Right atrium auricular region (tissue), 2 donors: ENCODE measurements at places on chromosomes 13 and 19.

GRCh38 chr19:33375837-33376159, 2.3 kb downstream of the CEBPG start:
- no peak for DNase-seq

GRCh38 chr19:30273184-30273583, 99.0 kb upstream of the ZNF536 start:
- DNase-seq, result no peak

- peak; percentile 81 for DNase-seq
Measured at GRCh38 chr19:5987077-5987818, 9.3 kb upstream of the RANBP3 start.

DNA sequence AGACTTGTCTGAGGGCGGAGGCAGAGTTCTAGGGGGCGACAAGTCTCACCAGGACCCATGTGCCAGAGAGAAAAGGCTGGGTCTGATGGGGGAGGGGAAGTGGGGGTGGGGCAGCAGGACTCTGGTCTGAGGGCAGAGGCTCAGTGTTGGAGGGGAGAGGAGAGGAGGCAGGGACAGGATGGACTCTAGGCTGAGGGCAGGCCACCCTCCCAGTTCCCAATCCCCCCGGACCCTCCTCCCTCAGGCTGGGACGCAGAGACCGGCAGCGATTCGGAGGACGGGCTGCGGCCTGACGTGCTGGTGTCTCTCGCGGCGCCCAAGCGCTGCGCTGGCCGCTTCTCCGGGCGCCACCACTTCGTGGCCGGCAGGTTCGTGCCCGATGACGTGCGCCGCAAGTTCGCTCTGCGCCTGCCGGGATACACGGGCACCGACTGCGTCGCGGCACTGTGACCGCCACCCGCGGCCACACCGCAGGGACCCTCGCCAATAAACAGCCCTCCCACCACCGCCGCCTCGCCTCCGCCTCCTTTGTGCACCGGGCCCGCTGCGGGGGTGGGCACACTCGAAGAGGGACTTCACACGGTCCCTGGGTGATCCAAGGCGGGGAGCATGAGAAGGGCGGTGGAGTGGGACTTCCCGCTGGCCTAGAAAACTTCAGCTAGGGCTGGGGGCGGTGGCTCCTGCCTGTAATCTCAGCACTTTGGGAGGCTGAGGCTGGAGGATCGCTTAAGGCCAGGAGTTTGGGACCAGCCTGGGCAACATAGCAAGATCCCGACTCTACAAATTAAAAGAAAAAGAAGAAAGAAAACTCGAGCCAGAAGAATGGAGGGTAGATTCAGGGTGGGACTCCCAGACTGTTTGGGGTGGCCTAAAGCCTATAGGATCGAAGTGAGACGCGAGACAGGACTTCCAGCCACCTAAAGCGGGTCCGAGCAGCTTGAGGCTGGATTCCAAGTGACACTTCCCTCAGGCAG, 703 bp upstream of the CILP2 start:
- no peak for DNase-seq

DNA sequence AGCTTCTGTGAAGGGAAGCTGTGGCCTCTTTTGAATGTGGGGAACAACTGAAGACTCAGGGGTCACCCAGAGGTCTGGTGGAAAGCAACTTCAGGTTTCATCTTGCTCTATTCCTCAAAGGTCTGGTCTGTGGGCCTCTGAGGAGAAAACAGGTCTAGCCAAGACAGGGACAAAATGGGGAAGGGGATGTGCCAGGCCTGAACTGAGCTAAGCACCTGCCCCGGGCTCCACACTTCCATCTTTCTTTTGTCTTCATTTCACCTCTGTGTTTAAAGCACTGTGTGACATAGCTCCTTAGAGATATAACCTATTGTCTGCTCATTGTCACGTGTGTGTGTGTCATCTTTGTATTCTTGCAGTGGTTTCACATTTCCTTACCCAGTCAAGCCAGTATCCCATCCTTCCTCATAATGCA, 19.9 kb upstream of the GDF15 start:
- DNase-seq, result no peak

DNA sequence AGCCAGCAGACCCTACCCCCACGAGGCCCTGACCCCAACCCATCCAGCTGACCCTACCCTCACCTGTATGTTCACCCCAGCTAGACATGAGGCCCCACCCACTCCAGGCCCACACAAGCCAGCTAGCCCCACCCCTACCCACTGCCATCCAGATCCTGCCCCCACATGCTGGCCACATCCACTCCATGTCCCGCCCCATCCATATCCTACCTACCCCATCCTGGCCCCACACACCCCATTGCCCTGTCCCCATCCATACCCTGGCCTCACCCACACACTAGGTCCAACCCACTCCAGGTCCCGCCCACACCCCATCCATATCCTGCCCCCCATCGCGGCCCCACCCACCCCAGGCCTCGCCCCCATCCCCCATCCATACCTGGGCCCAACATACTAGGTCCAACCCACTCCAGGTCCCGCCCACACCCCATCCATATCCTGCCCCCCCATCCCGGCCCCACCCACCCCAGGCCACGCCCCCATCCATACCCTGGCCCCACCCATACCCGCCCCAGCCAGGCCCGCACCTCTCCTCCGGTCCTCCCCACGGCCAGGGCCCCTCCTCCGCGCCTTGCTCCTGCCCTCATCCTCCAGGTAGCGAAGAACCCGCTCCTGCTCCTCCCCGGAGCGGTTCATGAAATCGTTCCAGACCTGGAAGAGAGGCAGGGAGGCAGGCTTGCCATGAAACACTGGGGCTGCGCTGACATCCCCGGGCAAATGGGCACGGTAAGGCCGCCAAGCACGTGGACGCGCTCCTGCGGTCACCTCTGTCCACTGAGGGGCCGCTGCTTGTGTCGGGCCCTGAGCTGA, 7.2 kb downstream of the RNU6-9 start:
- DNase-seq, result no peak

DNA sequence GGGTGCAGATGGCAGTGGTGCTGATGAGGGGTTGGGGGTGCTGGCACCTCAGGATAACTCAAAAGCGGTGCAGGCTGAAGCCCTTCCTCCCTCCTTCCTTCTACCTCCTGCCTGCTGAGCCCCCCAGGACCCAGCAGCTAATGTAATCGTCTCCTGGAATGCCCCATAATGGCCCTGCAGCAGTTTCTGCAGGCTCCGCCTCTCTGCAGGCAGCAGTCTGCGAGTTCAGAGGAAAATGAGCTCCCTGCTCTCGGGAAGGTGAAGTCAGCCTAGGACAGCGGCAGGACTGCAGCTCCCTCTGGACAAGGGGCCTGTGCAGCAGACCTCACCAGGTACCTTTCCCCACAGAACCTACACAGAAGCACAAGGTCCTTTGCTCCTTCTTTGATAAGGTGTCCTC, 130.9 kb downstream of the ZDHHC20 start:
- no peak for DNase-seq

- DNase-seq, result no peak
Measured at GRCh38 chr19:9966448-9966847, 30.1 kb upstream of the OLFM2 start.

DNA sequence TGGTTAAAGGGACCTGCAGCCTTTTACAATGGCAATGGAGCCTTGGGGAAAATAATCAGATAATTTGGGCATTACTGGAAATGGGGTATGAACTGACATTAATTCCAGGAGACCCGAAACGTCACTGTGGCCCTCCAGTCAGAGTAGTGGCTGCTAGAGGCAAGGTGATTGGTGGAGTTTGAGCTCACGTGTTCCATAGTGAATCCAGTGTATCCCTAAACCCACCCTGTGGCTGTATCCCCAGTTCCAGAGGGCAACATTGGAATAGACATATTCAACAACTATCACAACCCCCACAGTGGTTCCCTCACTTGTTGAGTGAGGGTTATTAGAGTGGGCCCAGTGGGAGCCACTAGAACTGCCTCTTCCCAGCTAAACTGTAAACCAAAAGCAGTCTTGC, 3.3 kb upstream of the LILRA2 start:
- DNase-seq, result no peak

DNA sequence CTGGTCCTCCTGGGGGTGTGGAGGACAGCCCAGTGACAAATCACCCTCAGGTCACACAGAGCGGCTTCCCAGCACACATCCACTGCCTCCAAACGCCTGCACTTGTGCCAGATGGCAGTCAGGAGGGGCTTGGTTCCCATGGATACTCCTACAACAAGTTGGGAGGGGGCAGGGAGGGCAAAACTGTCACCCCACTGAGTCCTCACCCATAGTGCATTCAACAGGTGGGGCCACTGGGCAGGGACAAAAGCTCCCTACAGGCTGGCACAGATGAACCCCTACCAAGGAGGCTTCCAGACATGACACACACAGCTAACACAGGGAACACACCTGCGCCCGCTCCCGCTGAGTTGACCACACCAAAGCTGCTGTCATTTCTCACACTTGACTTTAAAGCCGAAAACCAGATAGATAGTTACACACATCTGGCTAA, 120.5 kb downstream of the STK24 start:
- no peak for DNase-seq

DNA sequence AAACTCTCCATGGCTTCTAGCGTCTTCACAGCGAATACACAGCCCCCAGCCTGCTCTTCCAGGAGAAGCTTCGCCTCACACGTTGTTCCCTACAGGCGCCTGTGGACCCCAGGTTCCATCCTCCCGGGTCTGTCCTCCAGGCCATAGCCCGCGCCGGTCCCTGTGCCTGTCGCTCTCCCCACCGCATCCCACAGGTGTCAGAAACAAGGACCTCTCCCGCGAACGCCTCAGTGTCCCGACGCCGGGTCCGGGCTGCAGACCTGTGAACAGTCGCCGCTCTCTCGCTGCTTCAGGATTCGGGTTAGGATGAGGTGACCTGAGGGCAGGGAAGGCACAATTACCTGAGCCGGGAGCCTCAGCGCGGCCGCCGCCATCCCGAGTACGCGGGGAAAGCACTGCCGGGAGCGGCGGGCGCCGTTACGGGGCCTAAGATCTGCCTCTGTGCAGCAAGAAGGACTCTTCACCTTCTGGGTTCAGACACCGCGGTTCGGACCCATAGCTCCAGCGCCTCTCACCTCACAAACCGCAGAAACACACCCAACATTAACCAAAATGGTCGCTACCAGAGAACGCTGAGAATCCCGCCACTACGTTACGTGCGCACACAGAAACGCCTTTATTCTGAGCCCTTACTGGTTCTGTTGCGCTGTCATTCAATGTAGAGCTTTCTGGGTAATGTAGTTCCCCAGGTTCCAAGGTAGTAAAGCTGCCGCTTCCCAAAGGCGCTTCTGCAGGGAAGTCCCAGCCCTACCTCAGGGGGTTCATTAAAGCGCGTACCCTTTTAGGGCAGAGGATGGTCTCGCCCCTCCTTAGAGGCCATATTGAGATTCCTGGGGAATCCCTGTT, at the start of gene ZNF418:
ZNF418 (minus strand) TSS at position 583 of the 846 bp plus-strand sequence. CDS start 1,580 bp downstream, outside the sequence.
- DNase-seq, result peak; percentile 62

DNA sequence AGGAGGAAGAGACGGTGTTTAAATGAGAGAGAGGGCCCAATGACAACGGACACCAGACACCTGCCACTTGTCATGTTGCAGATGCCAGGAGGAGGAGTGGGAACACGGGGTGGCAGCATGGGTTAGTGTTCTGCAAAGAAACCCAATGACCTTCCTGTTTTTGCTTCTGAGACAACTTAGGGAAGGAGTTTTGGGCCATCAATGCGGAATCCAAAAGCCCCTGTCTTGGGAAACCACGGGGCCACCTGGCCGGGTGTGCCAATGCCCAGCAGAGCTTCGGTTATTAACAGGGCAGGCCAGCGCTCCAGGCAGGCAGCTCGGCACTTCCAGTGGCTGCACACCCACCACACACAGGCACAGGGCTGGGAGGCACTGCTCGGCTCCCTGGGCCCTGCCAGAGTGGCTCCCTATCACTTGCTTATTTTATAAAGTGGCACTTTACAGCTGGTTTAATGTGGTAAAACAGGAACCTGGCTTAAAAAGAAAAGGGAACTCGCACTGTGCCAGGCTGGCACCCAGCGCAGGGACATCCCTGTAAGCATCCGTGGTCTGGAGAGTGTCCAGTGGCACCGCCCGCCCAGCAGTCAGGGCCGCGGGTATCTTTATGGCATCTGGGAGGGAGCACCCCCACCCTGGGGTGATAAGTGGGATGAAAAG, 19.1 kb downstream of the ELL start:
- DNase-seq, result no peak

GRCh38 chr13:76980075-76980718, 11.7 kb upstream of the CLN5 start:
- peak; percentile 71 for DNase-seq

GRCh38 chr13:45398877-45399276, 19.3 kb downstream of the SLC25A30 start:
- no peak for DNase-seq

- DNase-seq, result no peak
Measured at GRCh38 chr19:14487370-14488125, 8.4 kb downstream of the GIPC1 start.

DNA sequence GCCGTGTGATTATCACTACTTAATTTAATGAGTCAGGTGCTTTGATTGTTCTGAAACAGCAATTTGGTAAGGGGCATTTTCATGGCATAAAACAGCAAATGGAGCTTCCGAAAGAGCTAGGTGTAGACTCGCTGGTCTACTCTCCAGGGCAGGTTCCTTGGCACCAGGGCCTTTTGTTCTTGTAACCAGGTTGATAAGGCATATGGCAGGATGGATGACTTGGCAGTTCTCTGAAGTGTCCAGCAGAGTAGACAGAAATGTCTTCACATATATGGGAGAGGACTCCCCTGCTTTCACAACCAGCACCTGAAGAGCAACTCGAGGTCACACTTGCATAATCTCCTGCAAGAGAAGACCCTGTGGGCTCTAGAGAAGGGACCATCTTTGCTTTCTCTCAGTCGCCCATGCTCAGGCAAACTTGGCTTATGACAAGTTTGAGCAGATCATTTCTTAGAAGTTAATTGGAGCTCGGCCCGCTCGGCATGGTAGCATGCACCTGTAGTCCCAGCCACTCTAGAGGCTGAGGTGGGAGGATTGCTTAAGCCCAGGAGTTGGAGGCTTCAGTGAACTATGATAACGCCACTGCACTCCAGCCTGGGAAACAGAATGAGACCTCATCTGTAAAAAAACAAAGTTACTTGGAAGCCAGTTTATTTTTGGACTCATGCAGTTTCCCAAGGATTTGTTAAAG, 23.3 kb upstream of the WASF3 start:
- no peak for DNase-seq

DNA sequence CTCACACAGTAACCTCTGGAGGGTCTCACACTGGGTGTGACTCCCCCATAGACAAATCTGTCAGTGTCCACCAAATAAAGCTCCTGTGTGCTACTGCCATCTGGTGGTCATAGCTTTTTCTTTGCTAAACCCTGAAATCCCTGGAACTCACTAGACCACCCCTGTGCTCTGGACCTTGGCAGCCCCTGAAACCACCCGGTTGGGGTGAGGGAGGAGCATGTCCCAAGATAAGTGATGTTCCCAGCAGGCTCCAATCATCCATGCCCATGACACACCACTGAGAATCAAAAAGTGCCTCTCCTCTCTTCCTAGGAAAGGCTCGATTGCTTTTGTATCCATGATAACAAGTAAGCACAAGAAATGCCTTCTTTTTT, 6.5 kb upstream of the HSD17B14 start:
- no peak for DNase-seq

- DNase-seq, result no peak
Measured at GRCh38 chr13:50679321-50679720, 164.2 kb downstream of the DLEU7 start.

DNA sequence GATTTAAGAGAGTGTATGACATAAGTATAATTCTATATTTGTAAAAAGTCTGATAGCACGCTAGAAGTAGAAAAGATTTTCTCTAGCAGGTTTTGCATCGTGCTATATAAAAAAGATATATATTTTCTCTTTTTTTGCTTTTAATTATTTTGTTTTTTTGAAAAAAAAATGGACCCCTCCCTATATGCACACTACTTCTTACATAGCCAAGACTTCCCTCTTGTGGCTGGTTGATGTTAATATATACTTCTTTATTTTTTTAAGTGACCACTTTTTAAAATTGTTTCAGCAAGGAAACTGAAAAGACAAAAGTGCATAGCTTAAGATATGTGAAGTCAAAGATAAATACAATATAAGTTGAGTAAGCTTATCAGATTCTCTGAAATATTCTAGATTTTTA, 1202.8 kb downstream of the DIAPH3 start:
- DNase-seq, result no peak
